ENCODE measurements at places on chromosomes 1 and 21.

DNA sequence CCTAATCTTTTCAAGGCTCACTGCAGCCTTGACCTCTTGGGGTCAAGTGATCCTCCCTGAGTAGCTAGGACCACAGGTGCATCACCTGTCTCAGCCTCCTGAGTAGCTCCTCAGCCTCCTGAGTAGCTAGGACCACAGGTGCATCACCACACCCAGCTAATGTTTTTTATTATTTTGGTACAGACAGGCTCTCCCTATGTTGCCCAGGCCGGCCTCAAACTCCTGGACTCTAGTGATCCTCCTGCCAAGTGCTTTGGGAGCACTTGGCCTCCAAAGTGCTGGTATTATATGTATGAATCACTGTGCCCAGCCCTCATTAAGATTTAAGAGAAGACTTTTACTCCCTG is 58.5 kb upstream of the S1PR1 start:
- DNase-seq: no peak

GRCh38 chr1:228655796-228656394 is 79.4 kb upstream of the RHOU start:
- no peak for DNase-seq

GRCh38 chr1:24724345-24725208 is 20.7 kb upstream of the CLIC4 start:
- no peak for DNase-seq

- DNase-seq: no peak
These were observed 39.5 kb upstream of the ATF3 start for GRCh38 chr1:212568978-212569537.

GRCh38 chr1:53214376-53214940 is 6.0 kb downstream of the CZIB start:
- DNase-seq: no peak

All from putamen (tissue), 1 donor.